GM23248 (cell line): ENCODE measurements at places on chromosomes 6 and 20.
A peak's percentile ranks its signal among the peaks of the same experiment; 100 is the strongest.

- DNase-seq, result no peak
Observed at GRCh38 chr20:2331106-2331505, 35.3 kb downstream of the TGM3 start.

DNA sequence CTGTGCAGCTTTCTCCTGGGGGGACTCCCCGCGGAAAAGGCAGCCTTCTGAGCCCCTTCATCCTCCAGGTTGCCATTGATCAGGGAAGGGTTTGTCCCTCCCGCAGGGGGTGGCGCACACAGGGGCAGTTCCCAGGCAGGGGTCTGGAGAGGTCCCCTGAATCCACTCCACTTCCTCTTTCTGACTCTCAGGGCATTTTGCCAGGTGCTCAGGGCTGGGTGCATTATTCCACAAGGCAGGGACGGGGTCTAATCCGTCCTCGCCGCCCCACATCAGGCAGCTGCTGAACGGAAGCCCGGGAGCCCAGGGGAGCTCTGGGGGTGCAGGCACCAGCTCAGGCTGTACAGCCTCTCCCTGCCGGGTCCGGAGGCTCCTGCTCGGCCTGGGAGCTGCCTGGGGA is 180.9 kb downstream of the TTLL2 start:
- DNase-seq, result no peak

GRCh38 chr6:132130626-132131298 is 179.6 kb upstream of the CCN2 start:
- DNase-seq, result peak; percentile 77

DNA sequence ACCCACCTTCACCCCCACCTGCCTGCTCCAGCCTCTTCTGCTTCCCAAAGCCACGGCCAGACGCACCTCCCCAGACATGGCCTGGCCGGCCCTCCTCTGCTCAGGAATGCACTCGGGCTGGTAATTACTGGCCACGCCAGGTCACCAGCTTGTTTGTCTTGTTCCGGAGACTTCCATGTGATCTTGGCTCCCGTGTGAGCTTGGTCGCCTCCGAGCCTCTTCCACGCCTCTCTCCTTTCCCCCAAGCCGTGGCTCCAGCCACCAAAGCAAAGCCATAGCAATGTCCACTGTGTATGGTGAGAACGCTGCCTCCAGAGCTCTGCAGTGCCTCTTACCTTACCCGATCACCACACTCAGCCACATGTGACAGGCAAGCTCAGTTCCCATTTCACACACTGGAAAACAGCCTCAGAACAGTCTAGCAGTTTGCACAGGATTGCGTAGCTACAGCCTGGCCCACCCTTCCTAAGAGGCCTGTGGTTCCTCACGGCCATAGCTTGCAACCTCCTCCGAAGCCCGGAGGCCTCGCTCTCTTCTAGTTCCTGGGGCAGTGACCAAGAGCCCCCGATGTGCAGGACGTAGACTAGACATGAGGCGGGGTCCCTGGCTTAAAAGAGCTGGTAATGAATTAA is 48.1 kb upstream of the AFDN start:
- no peak for DNase-seq

DNA sequence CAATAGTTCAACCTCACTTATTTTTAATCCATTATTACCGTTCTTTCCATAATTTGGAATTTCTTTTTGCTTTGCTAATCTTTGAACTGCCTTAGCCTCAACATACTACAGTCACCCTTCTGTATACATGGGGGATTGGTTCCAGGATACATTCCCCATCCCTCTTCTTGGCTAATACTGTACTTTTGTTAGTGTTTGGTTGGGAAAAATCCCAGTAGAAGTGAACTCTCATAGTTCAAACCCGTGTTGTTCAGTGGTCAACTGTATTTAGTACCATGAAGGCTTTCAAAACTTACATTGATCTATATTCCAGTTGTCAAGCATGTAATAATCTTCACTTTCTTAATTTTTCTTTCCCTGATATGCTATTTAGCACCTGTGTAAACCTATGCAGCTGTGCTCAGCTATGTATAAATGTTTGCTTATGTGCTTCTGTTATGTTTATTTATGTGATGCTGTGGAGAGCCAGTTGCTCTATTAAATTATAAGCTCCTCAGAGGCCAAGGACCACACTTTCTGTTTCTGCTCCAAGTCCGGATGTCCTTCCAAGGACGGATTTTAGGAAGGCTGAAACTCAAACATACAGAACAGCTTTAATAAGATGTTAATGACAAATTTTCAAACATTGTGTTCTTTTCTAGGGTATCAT is 33.3 kb upstream of the LAMA4 start:
- no peak for DNase-seq

- no peak for DNase-seq
Observed at GRCh38 chr20:35179292-35180212, 7.7 kb downstream of the PROCR start.

DNA sequence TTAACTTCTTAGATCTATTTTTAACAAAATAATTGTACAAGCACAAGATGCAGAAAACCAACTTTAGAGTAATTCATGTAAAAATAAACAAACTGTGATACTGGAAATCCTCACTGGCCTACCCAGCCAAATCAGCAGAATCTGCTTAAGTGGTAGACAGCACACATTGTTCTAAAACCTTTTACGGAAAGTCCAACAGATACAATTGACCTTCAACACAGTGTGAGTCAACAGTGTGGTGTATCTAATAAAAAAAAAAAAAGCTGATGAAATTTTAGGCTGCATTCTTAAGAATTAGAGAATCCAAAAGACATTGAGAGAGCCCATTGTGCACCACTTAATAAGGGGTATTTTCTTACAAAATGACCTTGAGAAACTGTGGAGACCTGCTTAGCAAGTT is 174.5 kb downstream of the COL21A1 start:
- peak; percentile 65 for DNase-seq

DNA sequence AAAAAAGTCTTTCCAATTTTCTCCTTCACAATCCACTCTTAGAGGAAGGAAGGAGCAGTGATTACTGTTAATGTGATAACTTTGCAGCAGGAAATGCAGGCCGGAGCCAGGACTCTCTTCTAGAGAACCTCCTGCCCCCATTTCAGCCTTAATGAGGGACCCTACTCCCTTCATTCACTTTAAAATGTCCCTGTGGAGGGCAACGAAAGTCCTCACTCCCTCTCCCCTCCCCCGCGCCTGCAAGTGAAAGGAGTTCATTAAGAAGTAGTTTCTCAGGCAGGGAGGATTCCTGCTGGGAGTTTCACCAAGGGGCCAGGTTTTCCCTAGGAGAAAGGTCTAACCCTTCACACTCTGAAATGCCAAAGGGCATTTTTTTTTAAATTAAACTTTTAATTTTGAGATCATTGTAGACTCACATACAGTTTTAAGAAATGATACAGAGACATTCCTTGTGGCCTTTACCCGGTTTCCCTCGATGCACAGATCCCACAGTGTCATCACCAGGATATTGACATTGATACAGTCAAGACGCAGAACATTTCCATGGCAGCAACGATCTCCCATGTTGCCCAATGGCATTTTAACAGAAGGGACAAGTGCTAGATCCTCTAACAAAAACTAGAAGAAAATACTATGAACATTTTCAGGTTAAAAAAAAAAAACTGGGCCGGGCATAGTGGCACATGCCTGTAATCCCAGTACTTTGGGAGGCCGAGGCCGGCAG is 6.8 kb upstream of the COMMD7 start:
- DNase-seq, result no peak

DNA sequence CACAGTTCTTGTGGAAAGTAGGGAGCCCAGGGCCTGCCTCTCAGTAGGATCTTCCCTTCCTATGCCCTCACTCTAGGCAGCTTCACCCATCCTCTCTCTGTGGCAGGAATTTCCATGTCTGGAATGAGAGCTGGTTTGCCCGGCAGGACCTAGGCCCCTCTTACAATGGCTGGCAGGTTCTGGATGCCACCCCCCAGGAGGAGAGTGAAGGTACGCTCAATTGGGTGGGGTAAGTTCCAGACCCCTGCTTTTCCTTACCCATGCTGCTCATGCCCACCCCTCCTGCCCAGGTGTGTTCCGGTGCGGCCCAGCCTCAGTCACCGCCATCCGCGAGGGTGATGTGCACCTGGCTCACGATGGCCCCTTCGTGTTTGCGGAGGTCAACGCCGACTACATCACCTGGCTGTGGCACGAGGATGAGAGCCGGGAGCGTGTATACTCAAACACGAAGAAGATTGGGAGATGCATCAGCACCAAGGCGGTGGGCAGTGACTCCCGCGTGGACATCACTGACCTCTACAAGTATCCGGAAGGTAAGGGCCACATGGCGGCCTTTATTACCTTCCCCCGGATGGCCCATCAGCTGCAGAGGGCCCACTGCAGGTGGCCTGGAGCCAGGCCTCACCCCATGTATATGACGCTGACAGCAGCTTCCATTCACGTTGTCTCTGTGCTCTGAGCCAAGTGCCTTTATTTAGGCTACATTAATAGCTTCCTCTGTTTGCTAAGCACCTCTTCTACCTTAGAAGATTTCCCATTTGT is 22.8 kb downstream of the TGM6 start:
- DNase-seq, result no peak

DNA sequence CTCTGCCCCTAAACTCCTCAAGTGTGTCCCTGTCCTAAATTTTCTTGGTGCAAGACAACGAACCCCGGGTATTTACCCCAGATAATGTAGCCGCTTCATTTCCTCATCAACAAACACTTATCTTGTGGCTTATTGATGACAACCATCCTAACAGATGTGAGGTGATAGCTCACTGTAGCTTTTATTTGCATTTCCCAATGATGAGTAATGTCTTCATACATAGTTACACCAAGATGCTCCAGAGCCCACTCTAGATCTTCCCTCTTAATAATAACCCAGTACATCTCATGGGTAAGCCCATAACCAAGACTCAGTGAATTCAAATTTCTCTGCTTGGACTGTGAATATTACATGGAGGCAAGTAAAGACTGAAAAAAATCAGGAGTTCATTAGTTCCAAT is 48.2 kb upstream of the BEND6 start:
- DNase-seq, result peak; percentile 64

- no peak for DNase-seq
Observed at GRCh38 chr20:62651285-62652021, 9.2 kb downstream of the SLCO4A1 start.

DNA sequence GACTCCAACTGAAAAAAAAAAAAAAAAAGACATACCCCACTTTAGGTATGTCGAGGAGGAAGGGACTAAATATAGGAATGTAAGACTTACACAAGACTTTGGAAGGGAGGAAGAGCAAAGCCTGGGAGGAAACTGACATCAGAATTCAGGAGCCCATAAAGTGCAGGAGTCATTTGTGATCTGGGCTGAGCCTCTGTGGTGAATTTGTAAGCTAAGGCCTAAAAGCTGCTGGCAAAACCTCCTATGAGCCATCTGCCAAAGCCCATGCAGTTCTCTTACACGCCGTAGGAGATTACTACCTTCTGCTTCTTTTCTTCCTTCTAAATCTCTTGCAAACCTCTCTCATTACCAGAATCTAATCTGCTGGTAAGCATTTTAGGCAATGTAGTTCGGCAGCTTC is 52.0 kb upstream of the THEMIS start:
- peak; percentile 34 for DNase-seq

- DNase-seq, result no peak
Observed at GRCh38 chr20:2231701-2232100, 64.1 kb upstream of the TGM3 start.

DNA sequence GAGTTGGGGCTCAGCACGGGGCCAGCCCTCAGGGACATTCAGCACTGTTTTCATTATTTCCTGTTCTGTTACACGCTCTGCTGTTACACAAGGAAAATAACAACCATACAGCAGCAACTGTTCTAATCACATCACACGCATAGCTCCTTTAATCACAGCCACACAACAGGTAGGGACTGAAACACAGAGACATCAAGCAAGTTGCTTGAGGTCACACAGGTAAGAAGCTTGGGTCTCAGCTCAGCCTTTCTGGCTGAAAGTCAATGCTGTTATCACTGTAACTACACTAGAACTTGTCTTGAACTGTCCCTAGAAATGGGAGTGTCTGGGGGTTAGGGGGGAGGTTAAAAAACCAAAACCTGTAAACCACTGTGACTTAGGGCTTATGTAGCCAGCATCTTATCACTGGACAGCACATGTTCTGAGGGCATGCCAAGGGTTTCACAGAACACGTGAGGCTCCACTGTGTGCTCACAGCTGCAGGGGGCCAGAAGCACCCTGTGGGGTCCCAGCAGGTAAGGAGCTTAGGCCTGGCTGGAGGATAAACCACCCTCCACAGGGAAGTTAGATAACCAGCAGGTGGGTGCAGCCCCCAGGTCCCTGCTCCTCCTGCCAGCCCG is 146.0 kb downstream of the EYA2 start:
- DNase-seq, result no peak

DNA sequence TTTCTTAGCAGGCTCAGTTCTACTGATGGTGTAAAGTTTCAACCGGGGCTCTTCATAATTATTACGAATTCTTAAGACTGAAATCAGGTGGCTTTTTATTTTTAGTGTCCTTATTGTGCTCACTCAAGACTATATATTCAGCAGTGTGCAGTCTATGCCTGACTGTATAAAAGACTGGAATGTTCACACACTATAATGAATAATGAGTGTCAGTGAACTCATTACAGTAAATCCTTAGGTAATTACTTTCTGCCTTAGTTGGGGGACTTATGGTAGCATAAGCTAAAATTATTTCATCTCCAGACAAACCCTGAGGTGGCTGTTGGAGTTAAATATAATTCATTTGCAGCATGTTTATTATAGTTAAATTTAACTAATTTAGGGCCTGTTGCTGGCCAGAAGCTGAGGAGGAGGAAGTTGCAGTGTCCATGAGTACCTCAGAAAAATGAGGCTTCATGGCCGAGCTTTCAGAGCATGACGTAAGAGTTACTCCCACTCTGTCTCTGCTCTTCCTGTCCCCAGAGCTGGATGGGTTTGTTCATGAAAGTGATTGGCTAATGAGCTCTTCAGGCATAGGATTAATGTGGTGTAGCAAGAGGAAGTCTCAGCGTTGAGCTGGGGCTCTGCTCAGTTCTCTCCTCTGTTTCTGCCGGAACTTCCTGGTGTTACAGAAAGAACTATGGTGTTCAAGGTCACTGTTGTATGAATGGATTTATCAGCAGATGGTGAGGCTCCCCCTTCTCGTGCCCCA is 335.7 kb downstream of the NRN1 start:
- peak; percentile 69 for DNase-seq

DNA sequence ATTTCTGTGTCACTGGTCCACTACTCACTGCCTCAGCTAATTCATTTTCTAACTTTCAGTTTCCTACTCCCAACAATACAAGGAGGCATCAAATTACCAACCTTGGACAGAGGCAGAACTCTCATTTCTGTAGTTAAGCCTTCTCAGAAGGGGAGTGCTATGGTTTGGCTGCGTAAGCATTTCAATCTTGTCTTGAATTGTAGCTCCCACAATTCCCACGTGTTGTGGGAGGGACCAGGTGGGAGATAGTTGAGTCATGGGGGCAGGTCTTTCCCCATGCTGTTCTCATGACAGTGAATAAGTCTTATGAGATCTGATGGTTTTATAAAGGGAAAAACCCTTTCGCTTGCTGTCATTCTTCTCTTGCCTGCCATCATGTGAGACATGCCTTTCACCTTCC is 22.9 kb downstream of the HLA-DRA start:
- no peak for DNase-seq

DNA sequence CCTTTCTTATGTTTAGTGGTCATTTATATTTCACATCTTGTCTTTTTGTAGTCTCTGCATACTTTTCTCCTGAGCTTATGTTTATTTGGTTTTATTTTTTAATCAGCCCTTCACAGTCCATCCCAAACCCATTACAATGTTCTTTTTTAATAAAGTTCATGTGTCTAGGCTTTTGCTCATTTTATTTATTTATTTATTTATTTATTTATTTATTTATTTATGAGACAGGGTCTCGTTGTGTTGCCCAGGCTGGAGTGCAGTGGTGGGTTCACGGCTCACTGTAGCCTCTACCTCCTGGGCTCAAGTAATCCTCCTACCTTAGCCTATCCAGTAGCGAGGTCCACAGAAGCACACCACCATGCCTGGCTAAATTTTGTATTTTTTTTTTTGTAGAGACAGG is 3.1 kb downstream of the COQ3 start:
- no peak for DNase-seq

- peak; percentile 61 for DNase-seq
Observed at GRCh38 chr20:51570739-51571459, 28.4 kb upstream of the NFATC2 start.
